ENCODE measurements at places on chromosomes 12 and 14.

- DNase-seq: no peak
Observed at GRCh38 chr14:53601409-53601808, 355.2 kb downstream of the BMP4 start.

DNA sequence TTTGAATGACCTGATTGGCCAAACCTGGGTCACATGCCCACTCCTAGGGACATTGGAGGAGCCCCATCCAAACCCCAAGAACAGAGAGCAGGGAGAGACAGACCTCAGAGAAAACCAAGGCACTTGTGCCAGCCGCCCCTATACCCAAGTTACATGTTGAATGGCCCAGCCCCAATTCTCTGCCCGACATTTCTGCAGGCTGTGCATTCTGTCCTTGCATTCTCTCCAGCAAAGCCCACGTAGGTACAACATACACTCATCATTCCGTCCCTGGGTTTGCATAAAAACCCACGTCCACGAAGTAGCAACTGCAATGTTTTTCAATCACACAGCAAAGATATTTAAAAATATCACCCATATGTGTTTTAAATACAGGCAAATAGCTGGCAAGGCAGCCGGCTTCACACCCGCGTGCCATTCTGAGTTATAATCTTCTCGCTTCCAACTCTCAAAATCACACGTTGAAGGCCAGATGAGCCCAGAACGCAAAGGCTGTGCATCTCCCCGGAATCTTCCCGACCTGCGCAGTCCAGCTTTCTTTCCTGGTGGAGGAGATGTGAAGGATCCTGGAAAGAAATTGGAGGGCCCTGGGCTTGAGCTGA is 91.7 kb upstream of the MYL2 start:
- no peak for DNase-seq

DNA sequence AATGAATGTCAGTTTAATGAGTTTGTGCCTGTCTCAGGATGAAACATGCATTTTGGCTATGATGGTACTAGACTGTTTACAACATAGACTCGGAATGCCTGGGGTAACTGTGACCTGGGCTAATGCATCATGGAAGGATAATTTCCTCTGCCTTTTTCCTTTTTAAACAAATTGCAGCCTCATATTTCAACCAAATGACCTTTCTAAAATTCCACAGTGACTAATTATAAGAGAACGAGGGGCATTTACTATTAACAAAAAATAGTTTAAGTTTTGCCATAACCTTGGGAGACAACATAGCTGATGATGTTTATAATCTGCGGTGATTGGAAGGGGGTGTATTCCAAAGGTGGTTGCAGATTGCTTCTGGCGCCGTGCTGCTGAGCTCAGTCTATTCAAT is 1140.5 kb downstream of the GALC start:
- DNase-seq: no peak

DNA sequence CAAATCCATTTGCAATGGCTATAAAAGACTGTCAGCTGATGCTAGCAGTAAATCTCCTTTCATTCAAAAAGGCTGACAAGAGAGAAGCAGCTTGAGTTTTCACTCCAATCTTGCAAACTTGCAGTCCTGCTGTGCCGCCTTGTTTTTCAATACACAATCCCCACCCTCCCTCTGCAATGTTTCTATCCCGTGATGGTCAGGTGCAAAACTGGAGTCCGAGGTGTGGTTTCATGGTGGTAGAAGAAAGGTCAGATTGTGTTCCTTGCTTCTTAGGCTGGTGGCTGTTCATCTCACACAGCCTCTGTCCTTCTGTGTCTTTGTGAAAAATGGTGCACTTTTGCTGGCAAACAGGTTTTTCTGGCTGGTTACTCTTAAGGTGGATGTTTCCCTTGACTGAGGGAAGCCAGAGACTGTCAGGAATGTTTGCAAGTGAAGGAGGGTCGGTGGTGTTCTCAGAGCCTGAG is 27.7 kb upstream of the TBX3 start:
- no peak for DNase-seq

GRCh38 chr12:57899010-57899662 is 42.2 kb upstream of the ATP23 start:
- peak; percentile 70 for DNase-seq

- DNase-seq: no peak
Observed at GRCh38 chr12:113464852-113465719, 6.6 kb downstream of the LHX5 start.

DNA sequence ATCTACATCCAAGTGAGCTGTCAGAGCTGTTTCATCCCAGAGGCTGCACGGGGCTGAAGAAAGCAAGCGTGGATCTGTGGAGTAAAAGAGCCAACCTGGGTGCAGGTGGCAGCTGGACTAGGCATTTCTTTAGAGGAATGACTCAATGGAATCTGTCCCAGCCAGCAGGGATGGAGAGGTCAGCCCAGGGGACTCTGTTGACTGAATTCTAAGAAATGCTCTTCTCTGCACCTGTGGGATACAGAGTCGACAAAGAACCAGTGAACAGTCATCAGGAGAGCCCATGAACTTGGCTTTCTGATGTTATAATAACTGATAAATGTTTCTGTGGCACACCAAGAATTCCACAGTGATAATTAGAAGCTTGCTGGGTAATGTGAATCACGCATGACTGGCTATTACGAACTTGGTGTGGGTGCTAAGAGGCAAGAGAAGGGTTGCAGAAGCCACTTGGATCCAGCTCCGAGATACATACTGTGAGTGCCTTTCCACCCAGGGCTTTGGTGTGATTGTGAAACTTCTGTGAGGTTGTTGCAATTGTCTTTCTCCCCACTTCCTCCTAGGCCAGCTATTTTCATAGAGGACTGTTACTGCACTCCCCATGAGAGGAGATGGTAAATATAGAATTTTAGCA is 16.2 kb downstream of the PYGL start:
- DNase-seq: peak; percentile 62

- no peak for DNase-seq
Observed at GRCh38 chr12:82027612-82028011, 268.5 kb upstream of the PPFIA2 start.

- peak; percentile 54 for DNase-seq
Observed at GRCh38 chr14:21098076-21098891, at the start of gene ZNF219. Gene ZNF219 (minus strand): TSS chr14:21098655. CDS start chr14:21093591, 5,064 bp downstream.

DNA sequence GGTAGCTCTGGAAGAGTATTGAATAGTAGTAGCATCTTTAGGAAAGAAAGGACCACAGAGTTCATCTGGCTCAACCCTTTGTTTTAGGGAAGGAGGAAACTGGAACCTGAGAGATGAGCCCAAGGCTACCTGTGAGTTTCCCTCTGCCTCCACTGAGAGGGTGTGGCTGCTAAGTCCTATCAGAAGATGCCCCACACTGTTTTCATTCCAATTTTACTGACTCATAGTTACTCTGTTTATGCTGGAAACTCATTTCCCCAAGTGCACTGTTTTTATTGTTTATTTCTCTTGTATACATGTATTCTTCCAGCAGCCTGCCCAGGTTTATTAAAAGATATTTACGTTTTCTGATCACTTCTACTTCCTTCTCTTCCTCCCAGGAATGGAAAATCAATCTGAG is 127.4 kb upstream of the ARHGAP5 start:
- no peak for DNase-seq

DNA sequence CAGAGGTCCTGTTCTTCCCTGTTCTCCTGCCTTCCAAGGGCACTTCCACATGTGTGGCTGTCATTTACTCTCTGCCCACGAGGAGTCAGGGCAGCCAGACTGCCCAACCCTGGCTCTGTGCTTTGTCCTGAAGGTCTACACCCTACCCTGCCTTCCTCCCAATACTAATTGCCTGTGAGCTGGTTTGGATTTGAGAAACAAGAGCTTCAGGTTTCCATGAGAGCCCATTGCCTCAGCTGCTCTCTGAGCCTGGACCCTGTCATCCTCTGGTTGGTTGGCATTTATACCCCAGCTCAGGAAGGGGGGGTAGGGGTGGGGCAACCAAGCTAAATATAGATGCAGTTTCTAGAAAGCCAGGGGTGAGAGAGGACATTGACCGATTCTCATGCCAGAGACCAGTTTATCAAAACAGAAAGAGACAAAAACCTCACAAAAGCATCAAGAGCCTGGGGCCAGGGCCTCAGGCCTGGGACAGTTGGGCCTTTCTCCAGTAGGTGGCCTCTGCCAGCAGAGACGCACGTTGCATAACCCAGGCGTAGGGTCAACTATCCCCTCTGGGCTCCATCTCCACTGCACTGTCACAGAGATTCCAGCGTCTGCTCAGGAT is 34.5 kb downstream of the VDR start:
- DNase-seq: no peak

- DNase-seq: no peak
Observed at GRCh38 chr14:33342299-33342974, 403.8 kb downstream of the NPAS3 start.

DNA sequence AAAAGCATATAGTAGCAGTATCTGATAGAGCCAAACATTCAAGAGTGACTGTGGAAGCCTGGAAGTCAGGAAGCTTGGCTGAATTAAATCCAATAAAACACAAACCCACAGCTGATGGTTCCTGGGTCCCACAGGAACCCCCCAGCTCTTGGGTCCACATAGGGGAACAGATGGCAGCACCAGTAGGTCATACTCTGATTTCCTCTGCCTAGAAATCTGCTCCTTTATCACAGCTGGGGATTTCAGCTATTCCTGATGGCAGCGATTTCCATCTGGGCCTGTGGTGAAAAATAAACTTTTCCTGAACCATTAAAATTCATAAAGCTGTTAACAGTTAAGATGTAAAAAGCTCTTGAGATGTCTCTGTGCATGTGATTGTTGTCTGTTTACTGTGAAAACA is 202.0 kb upstream of the FRMD6 start:
- DNase-seq: no peak

DNA sequence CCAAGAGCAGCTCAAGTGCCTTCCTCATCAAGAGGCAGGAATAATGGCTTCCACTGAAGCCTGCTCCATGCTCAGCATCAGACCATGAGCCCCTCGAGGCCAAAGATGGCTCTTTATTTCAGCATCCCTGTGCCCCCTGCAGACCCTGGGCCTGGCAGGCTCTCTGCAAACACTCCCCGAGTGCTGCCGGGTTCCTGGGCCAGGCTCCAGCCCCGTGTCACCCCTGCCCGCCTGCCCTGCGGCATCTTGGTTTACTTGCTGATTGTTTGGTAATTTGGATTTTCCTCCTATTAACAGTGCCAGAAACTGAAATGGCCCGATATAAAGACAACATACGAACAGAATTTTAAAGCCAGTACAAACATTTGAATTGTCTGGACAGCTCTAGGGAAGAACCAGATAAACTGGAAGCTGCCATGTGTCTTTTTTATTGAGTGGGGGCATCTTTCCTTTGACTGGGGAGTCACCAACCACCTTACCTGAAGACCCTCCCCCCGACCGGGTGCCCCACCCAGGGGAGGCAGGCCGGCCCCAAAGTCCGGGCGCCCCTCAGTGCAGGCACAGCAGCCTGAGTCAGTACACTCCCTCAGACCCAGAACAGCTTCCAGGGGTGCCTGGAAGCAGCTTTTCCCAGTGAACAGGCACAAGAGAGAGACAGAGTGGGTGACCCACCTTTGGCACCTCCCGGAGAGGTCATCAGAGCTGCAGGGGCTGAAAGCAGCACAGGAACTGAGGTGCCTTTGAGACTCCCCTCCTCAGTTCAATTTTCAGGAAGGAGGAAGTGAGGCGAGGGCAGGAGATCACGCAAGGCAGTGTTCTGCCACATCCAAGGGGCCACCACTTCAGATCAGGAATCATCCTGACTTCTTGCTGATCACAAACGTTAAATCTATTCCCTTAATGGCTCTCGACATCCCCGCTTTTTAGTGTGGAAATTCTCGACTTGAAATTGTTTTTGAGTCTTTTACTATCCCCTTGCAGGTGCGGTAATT is 30.6 kb downstream of the ITPK1 start:
- no peak for DNase-seq

DNA sequence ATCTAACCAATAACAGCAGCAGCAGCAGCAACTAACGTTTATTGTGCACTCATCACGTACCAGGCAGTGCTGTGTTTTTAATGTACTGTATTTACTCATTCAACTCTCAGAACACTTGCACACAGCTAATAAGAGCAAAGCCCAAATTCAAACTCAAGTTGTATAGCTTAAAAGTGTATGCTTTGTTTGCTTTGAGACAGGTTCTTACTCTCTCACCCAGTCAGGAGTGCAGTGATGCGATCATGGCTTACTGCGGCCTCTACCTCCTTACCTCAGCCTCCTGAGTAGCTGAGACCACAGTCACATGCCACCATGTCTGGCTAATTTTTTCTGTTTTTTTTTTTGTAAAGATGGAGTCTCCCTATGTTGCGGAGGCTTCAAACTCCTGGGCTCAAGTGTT is 105.4 kb downstream of the PAPLN start:
- DNase-seq: no peak

DNA sequence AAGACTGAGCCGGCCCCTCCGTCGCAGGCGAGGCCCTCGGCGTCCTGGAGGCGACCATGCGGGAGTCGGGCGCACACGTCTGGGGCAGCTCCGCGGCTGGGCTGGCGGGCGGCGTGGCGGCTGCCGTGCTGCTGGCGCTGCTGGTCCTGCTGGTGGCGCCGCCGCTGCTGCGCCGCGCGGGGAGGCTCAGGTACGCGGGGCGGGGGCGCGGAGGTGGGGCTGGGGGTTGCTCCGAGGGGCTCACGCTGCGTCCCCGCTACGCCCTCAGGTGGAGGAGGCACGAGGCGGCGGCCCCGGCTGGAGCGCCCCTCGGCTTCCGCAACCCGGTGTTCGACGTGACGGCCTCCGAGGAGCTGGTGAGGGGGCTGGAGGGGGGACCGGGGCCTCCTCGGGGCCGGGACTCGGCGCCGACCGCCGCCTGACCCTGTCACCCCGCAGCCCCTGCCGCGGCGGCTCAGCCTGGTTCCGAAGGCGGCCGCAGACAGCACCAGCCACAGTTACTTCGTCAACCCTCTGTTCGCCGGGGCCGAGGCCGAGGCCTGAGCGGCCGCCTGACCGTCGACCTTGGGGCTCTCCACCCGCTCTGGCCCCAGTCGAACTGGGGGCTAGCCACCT is 7.8 kb downstream of the AMN start:
- DNase-seq: peak; percentile 42

GRCh38 chr14:96739200-96739910 is 57.8 kb upstream of the VRK1 start:
- DNase-seq: peak; percentile 20

- DNase-seq: no peak
Observed at GRCh38 chr12:8064131-8064530, 2.0 kb downstream of the C3AR1 start.

- DNase-seq: peak; percentile 20
Observed at GRCh38 chr12:88393017-88393767, 187.1 kb downstream of the KITLG start.

- DNase-seq: peak; percentile 49
Observed at GRCh38 chr12:53676656-53677015, 753 bp upstream of the ATP5MC2 start.

DNA sequence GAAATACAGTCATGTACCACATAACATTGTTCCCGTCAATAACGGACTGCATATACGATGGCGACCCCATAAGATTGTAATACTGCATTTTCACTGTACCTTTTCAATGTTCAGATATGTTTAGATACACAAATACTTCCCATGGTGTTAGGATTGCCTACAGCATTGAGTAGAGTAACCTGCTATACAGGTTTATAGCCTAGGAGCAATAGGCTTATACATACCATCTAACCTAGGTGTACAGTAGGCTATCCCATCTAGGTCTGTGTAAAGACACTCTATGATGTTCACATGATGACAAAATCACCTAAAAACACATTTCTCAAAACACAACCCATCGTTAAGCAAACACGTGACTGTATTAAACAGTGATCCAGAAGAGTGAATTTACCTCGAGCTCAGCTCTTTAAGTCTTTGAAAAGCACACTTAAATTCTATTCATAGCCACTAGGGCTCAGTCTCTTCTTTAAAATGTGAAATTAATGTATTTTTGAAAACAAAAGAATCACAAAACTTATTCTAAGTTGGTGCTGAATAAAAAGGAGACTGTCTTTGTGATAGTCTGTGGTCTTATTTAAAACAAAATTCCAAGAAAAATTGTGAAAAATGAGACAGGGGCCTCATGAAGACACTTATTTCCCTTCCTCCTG is 239.1 kb upstream of the ARID2 start:
- DNase-seq: no peak

- peak; percentile 94 for DNase-seq
Observed at GRCh38 chr12:108832730-108833354, 24.5 kb downstream of the SSH1 start.

All from astrocyte of the hippocampus (primary cell).